ENCODE measurements at places on chromosomes 4 and X.

DNA sequence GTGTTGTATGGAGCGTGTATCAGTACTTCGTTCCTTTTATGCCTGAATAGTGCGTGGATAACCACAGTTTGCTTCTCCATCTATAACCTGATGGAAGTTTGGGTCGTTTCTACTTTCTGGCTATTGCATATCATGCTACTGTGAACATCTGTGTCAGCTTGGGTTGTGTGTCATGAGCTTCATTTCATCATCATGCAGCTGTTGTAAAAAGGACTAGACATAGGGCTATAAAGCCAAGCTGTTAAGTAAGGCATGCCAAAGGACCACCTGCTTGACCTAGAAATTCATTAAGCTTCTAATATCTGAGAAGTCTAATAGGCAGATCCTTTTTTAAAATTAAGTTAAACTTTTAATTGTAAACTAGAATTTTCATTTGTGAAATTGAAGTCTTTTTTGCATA is 18.4 kb downstream of the SMS start:
- no peak for DNase-seq

DNA sequence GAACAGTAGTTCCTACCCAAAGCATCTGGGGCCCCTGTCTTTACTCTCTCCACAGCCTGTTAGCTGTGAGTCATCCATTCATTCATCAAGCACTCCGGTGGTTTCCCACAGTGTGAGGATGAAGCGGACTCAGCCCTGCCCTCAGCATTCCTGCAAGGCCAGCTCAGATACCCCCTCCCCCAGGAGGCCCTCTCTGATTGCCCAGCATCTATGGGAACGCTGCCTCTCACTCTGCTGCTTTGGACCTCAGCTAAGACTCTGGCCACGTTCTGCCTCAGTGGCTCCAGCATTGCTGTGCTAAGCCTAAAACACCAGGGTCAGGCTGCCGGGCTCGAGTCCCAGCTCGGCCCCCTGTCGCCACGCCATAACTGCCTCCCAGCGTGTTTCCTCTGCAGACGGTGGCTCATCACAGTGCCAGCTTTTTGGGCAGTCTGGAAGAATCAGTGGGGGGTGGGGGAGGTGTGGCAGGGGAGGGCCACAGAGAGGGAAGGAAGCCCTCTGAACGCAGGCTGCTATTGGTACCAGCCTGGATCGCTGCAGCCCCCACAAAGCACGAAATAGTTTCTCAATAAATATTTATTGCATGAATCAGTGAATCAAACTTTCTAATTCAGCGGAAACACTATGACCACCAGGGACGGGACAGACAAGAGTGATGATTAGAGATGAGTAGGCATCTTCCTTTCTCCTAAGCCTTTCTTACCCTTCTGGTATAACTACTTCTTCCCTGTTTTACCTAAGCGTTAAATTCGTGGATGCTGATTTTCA is 74.4 kb downstream of the SORCS2 start:
- no peak for DNase-seq

DNA sequence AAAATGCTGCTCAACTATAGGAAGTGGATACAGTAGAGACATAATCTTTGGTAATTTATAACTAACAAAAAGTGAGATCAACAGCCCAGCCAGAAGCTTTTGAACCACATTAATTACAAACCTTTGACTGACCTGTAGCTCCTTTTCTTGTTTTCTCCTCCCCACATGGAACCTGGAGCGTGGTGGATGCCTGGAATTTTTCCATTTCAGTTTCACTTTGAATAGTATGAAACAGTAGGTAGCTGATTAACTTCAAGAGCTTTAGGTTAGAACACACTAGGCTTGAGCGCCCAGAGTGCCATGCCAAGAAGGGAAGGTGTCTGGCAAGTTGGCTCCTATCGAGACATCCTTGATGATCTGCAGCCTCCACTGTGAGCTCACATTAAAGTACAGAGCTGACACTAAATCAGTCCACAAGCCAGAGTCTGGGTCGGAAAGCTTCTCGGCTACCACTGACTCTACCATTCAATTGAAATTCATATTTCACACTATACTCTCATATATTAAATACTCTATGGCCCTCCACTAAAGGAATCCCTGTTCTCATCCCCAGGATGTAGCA is 143.4 kb downstream of the GLRA2 start:
- DNase-seq, result no peak

DNA sequence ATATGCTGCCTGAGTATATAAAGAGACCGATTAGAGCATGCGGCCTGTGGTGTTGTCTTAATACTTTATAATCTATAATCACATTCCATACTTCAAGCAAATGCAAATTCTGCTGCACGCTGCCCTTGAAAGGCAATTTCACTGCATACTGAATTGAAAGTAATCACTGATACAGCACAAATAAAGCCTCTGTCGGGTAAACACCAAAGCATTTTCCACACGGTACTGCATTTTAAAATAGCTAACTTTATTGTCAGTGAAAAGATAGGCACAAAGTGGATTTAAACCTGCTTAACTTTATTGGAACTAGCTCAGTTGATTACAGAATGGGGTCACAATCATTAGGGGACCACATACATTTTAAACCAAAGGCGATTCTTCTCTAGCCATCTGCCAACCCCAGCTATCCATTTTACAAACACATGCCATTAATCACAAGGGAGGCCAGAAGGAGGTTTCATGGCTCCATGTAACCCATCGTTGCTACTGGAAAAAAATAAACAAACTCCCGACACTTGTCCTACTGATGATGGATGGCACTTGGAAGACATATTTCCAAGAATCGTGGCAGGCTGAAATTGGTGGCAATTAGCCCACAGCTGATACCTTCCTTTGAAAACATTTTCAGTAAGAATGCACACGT is 65.9 kb downstream of the AMOT start:
- DNase-seq, result no peak

DNA sequence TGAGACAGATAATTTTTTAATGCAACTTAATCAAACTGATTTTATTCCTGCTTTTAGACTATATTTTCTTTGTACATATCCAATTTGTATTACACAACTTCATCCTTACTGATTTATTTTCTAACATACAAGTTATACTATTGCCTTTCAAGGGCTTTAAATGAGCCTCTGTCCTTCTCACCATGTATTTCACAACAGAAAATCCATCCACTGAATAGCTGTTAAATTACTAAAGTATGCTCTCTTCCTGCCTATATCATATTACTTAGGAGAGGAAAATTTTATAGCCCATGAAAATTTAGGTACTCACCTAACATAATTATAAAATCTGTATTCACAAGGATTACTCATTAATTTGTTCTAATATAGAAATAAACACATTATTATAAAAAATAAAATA is 528.6 kb downstream of the ANKRD50 start:
- peak; percentile 16 for DNase-seq

DNA sequence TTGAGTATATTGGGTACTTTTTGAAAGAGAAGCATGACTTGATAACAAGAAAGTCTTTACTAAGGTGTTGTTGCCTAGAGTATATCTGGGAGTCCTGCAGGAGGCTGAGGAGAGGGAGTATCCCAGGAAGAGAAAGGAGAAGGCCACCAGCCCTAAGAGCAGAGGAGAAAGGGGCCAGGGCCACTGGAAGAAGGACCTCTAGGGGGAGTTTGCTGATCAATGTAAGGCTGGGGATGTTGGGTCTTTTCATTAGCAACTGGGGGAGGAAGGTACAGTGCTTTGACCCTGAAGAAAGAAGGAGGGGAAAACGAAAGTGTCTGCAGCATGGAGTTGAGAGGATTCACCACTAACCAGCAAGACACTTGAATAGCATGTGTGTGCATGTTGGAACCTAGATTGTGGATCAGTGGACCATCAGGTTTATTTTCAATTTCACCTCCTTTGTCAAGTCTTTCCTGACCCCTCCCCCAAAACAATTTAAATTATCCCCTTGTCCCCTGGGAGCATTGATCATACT is 4.5 kb downstream of the SMIM9 start:
- no peak for DNase-seq

DNA sequence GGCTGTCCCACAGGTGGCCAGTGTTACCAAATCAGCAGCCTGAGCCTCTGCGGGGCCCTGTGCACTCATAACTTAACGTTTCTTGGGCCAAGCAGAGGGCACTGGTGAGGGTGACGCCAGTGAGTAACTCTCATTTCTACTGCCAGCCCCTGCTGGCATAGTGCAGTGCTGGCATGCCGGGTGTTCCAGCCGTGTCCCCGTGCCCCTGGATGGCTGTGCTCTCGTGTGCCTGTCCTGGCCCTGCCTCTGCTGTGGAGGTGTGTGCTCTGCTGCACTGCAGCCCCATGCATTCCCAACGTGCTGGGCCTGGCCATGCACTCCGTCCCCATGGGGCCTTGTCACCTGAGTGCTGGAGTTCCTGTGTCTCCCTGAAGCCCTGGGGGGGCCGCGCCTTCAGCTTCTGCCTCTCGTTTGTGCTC is 14.7 kb downstream of the TBC1D14 start:
- DNase-seq, result no peak

DNA sequence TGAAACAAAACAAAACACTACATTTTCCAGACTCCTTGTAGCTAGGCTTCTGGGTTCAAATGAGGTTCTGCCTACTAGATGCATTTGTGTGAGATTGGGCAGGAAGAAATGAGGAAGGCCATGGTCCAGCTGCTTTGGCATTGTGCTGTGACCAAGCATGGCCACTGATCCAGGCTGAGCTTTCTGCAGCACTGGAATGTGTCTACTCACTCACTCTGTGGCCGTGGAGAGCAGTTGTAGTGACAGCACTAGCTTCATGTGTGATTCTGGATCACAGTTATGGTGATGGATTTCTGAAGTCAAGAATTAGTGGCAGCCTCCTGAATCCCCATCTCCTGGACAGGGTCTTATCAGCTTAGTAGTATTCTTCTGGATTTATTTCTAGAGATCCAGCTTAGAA is 358.9 kb downstream of the GPAT3 start:
- no peak for DNase-seq

DNA sequence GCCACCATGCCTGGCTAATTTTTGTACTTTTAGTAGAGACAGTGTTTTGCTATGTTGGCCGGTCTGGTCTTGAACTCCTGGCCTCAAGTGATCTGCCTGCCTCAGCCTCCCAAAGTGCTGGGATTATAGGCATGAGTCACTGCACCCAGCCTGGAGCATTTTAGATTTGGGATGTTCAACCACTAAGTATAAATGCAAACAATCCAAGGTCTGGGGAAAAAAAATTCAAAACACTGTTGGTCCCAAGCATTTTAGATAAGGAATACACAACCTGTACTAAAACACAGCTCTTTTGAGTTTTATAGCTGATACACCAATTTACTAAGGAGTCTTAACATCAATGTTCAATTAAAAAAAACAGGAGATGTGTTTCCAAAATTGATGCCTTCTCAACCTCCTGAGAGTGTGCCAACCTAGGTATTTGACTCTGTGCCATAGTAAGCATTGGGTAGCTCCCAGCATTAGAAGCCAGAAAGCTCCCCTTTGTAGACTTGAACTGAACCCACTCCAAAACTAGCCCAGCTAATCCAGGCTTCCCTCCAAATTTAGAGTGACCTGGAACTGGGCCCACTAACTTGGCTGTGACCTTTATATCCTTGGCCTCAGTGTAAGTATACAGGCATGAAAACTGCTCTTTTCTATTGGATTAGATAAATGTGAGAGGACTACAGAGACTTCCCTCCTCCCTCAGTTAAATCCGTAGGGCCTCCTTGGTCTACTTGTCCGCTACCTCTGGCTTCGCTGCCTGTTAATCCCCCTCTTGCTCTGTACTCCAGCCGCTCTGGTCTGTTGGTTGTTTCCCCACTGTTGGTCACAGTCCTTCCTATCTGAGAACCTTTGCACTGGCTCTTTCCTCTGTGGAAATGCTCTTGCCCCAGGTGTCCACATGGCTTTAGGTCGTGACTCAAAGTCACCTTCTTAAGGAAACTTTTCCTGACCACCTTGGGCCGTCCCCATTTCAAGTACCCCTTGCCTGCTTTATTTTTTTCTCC is 77.6 kb downstream of the CCKAR start:
- DNase-seq, result peak; percentile 37

GRCh38 chr4:32268863-32269262 is 1548.7 kb downstream of the PCDH7 start:
- DNase-seq, result peak; percentile 0

- DNase-seq, result no peak
Measured at GRCh38 chr4:82461710-82462109, 31.3 kb downstream of the ENOPH1 start.

DNA sequence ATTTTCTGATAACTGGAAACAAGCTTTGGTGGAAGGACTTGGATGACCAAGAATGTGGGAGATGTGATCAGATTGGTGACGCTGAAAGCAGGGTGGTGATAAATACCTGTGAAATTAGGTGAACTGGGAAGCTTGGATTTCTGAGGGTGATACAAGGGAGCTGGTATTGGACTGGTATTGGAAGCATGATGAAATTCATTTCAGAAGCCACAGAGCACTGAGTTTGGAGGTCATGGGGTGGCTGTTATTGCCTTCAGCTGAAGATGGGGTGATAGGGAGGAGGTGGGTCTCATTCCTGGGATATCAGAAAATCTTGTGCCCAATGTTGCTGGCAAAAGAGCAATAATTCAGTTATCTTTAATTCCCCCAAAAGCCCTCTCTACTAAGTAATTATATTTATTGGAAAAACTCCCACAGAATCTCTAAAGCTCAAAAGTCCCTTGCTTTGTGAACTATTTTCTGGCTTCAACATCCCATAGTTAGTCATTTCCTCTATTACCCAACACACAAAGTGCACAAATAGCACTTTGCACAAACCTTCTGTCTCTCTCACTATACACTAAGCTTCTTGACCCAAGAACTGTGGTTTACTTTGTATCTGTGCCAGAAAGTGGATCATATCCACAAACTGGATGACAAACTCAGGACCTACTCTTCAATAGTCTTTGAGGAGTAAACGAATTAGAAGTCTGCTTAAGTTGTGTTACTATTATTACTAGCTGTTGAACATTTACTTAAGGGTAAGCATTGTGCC is 23.1 kb upstream of the CAMK2D start:
- DNase-seq, result peak; percentile 91

DNA sequence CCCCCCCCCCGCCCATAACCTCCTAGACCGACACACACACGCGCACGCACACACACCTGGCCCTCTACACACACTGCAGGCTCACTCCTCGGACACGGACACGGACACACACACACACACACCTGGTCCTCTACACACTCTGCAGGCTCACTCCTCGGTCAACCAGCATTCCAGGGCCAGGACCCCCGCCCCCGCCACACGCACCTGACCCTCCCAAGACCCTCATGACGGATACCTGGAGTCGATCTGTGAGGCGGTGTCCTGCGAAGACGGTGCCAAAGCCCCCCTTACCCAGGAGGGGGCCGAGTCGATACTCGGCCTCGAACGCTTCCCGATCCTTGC is 552 bp downstream of the PIM2 start:
- DNase-seq, result no peak

- peak; percentile 95 for DNase-seq
Measured at GRCh38 chr4:15001869-15002658, at the start of gene CPEB2. TSS of gene CPEB2 (plus strand) at chr4:15002481. CDS start at chr4:15002674, 193 bp downstream.
